Renal cortex interstitium (tissue), 15 donors: ENCODE measurements at places on chromosomes 6 and 20. TPM values are rescaled to one million over a fixed set of nuclear protein-coding genes. Genes with fewer than 3 reads are reported as not detected.

Gene ABHD16B
- not detected for polyA plus RNA-seq

DNA sequence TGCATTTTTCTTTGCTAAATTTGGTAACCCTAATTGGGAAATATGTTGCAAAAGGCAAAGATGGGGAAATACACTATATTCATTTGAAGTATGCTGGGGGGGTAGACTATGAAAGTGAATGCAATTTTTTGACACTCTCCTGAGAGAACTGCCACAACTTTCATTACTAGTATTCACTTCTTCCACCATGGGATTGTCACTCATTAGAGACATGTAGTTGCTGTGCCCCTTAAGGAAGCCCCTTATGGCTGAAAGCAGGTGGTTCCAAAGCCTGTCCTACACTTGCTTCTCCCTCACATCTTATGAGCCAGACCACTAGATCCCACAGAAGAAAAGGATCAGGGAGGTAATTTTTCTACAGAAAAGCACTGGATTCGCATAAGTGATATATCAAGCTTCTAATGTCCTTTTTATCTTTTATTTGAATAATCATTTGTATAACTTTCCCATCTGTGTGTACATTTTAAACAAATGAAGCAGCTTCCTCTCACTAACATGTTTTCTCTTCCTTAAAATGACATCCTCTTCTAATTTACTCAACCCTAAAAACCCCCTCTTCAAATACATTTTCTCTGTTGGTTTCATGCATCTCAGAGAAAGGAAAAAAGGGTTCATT lies 83.8 kb downstream of the GCLC start:
- no peak for DNase-seq

DNA sequence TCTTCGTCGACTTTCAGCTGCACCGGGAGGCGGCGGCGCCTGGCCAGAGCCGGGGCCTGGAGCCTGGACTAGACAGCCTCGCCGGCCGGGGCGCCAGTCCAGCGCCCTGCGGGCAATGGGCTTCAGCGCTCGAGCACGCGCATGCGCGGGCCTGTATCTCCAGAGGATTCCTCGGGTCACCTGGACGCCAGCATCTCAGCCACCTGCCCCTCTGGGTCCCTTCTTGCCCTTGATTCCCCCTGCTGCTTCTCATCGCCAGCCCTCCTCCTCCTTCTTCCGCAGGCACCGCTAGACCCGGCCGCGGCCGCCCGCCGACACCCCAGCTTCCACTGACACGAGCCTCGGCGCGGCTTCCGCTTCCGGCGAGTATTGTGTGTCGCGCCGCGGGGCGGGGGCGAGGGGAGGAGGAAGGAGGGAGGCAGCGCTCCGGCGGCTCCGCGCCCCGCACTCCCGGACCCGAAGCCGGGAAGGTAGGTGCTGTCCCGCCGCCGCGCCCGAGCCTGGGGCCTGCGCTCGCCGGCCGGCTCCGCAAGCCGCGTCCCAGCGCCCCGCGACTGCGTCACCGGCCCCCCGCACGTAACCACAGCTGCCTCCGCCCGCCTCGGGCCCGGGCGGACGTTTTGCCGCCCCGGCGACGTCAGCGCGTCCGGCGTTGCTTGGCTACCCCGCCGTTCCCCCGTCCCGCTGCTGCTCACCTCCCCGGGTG lies at the start of gene TRIM39:
TRIM39 (plus strand) TSS at position 402 of the 706 bp plus-strand sequence. CDS start 2,391 bp downstream, outside the sequence.
- peak; percentile 81 for DNase-seq

DNA sequence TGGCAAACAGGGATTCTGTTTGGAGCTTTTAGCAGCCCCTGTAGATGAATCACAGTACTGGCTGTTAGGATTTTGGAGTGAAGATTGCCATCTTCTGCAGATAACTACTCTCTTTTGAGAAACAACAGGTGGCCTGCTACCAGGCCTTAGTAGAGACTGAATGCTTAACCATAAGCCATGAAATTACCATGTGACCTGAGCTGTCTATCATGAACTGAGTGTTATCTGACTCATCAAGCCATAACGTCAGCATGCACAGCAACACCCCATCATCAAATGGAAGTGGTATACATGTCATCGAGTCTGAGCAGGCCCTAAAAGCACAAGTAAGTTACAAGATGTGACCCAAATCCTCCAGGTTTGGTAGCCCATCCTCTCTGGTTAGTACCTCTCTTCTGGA lies 132.6 kb downstream of the GPR63 start:
- no peak for DNase-seq
